Hypothalamus (tissue), 51 donors: ENCODE measurements at places on chromosomes 13 and 19.

DNA sequence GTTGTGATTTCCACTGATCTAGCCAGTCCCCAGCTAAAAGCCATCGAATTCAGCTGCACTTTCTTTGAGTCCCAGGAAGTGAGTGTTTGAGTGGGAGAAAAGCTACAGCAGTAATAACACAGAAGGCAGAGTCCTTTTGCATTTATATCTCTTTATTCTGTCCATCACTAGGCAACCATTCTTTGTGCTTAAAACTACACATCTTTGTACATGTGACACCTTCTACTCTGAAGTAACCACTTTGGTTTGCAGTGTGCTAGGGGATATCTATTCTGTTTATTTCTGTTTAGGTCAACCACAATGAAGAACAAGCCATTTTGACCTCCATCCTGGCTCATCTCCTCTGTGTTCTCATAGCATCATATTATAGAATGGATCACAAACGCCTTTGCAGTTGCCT lies 226.0 kb upstream of the SERP2 start:
- DNase-seq: no peak

GRCh38 chr19:13856497-13856896 lies 20.4 kb upstream of the NANOS3 start:
- DNase-seq: no peak

GRCh38 chr13:39597838-39598237 lies 5.2 kb downstream of the LHFPL6 start:
- no peak for DNase-seq

GRCh38 chr13:48573213-48574007 lies 40.5 kb upstream of the RCBTB2 start:
- DNase-seq: no peak

DNA sequence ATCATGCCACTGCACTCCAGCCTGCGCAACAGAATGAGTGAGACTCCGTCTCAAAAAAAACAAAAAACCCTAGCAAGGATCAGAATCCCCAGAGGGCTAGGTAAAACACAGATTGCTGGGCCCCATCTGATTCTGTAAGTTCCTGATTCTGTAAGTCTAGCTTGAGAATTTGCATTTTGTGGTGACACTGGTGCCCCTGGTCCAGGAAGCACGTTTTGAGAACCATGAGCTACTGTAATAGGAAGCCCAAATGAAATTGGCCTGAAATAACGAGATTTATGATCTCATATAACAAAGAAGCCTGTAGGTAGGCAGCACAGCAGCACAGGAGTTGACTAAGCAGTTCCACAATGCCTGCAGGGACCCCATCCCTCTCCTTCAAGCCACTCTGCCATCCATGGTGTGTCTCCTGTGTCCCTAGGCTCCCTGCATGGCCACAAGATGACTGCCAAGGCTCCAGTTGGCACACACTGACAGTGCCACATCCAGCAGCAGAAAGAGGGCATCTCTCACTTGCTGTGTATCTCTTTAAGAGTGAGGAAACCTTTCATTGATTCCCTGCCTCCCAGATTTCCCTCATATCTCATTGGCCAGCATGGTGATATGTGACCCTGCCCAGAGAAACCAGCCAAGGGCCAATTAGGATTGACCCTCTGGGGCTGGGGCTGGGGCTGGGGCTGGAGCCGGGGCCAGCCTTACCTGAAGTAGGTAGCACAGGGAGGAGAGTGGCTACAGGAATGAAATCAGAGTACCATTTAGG lies 21.7 kb downstream of the SIPA1L3 start:
- no peak for DNase-seq

- DNase-seq: no peak
Observed at GRCh38 chr19:35693422-35693821, 10.9 kb upstream of the ZBTB32 start.

- no peak for DNase-seq
Observed at GRCh38 chr19:2533686-2534422, 57.9 kb downstream of the GADD45B start.

GRCh38 chr19:3129112-3129511 lies 6.7 kb upstream of the GNA15 start:
- DNase-seq: no peak

DNA sequence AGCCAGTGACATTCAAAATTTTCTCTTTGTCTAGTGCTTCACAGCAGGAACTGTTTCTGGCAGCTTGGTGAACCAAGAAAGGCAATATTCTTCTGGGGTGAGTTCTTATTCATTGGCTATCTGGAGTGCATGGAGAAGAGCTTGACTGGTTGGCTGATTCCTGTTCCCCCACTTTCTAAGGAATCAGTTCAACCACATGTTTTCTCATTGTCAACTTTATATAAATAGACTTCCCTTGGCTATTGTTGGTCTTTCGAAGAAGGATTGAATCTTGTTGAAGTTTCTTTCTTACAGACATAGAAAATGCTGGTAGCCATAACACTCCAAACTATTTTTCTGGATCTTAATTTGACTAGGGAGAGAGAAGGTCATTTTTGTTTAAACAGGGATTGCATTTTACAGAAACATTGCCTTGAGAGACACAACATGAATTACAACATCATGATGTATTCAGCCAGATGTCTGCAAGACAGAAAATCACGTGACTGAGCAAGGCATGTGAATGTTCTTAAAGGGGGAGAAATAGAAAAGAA lies 85.2 kb downstream of the EDNRB start:
- no peak for DNase-seq

- no peak for DNase-seq
Observed at GRCh38 chr13:50747737-50748350, 95.6 kb downstream of the DLEU7 start.

DNA sequence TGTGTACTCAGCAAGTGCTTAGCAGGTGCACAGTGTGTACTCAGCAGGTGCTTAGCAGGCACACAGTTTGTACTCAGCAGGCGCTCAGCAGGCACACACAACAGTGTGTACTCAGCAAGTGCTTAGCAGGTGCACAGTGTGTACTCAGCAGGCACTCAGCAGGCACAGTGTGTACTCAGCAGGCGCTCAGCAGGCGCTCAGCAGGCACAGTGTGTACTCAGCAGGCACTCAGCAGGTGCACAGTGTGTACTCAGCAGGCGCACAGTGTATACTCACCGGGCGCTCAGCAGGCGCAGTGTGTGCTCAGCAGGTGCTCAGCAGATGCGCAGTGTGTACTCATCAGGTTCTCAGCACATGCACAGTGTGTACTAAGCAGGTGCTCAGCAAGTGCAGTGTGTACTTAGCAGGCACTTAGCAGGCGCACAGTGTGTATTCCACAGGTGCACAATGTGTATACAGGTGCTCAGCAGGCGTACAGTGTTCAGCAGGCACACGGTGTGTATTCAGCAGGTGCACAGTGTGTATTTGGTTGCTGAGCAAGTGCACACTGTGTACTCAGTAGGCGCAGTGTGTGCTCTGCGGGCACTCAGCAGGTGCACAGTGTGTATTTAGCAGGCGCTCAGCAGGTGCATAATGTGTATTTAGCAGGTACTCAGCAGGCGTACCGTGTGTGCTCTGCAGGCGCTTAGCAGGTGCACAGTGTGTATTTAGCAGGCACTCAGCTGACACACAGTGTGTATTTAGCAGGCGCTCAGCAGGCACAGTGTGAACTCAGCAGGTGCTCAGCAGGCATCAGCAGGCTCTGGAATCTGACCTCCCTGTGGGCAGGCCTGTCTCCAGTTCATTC lies 15.1 kb downstream of the CRTC1 start:
- no peak for DNase-seq

DNA sequence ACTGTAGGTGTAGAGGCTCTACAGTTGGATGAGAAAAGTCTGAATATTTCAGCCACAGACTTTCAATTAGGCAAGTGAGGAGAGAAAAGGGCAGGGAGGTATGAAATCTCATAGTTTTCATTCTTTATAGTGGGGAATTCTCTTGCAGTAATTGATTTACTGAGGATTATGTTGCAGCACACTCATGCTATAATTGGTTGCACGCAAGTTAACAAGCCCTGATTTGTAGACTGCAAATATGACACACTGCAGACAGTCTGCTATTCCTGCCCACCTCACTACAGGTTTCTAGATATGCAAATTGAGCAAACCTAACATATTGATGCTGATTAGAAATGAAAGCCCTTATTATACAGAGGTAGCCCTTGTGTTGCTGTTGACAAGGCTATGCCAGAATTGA lies 139.4 kb downstream of the LHFPL6 start:
- DNase-seq: no peak

DNA sequence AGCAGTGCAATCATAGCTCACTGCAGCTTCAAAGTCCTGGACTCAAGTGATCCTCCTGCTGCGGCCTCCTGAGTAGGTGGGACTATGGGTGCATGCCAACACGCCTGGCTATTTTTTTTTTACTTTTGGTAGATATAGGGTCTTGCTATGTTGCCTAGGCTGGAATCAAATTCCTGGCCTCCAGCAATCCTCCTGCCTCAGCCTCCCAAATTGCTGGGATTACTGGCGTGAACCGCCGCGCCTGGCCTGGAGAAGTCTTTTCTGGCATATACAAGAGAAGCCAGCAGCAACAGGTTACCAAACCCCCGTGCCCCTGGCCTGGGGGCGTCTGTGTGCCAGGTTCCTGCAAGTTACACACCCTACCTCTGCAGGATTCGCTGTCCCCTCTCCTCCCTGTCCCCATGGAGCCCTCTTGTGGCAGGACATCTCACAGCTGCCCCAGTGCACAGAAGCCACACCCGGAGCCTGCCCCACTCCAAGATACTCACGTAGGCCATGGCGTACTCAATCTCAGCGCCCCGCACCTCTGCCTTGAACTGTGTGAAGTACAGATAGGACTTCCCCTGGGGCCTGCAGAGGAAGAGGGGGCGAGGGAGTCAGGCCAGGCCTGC lies 9.9 kb downstream of the MYDGF start:
- DNase-seq: no peak

DNA sequence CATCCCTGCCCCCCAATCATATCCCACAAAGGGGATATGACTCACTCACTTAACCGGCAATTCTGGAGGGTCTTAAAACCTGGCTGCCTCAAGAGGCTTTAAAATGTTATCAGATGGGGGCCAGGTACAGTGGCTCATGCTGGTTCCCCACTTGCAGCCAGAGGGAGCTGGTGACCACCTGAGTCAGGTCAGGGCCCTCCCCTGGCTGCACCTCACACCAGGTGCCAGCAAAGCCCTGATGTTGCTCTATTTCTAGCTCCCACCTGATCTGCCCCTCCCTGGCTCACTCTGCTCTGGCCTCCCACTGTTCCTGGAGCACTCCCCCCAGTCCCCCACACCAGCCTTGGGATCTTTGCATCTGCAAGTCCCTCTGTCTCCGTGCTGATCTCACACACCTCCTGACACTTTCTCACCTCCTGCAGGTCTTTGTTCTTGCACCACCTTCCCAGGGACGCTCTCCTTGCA lies 14.2 kb downstream of the HPN start:
- no peak for DNase-seq

DNA sequence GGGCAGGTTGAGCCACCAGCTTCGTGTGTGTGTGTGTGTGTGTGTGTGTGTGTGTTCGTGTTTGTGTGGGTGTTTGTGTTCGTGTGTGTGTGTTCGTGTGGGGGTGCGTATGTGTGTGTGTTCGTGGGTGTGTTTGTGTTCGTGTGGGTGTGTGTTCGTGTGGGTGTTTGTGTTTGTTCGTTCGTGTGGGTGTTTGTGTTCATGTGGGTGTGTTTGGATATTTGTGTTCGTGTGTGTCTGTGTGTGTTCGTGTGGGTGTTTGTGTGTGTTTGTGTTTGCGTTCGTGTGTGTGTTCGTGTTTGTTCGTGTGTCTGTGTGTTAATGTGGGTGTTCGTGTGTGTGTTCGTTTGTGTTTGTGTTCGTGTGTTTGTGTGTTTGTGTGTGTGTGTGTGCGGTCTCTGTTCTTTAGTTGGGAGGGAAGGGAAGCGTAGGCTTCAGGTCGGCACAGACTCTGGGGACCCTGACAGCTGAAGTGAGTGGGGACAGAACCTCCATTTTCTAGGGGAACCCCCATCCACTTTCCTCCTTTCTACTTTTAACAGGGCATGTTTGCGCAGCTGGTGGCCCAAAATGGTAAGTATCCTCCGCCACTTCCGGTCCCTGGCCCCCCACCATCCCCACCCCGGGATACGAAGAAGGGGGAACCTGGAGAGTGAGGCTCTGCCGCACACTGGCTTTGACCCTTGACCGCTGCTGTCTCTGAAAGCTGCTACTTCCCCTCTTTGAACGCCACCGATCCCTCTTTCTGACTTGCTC lies 1.6 kb downstream of the TNFSF9 start:
- DNase-seq: no peak

GRCh38 chr13:78680115-78680561 lies 21.2 kb upstream of the OBI1 start:
- DNase-seq: no peak

GRCh38 chr13:75607447-75607846 lies 28.7 kb upstream of the LMO7 start:
- DNase-seq: no peak
